ENCODE measurements at places on chromosomes 4 and X. TPM values are rescaled to one million over a fixed set of nuclear protein-coding genes. Genes with fewer than 3 reads are reported as not detected.

Gene SUPT20HL2
- total RNA-seq, result not detected

Gene CISD2
- 34.2 TPM for total RNA-seq

Gene ARX
- total RNA-seq, result 0.55 TPM

Gene GPAT3
- 2.7 TPM for total RNA-seq

Gene GPRASP1
- total RNA-seq, result 33.8 TPM

Gene HELT
- 1.0 TPM for total RNA-seq

Gene AFP
- not detected for total RNA-seq

Gene SLITRK4
- 16.2 TPM for total RNA-seq

Gene UGT2B28
- not detected for total RNA-seq

Gene AKAP17A
- total RNA-seq, result 49.3 TPM

Gene CHIC2
- 46.6 TPM for total RNA-seq

Gene SATL1
- 0.82 TPM for total RNA-seq

Gene OTUD6A
- total RNA-seq, result not detected

Gene PDGFRA
- total RNA-seq, result 158 TPM

Gene S100P
- total RNA-seq, result 0.27 TPM

Gene SYP
- 152 TPM for total RNA-seq

Gene MAGEA11
- 0.77 TPM for total RNA-seq

Gene CXCL11
- not detected for total RNA-seq

Gene MAGEA9
- total RNA-seq, result not detected

Gene SPANXC
- total RNA-seq, result not detected

Gene ERVMER34-1
- total RNA-seq, result 0.60 TPM

Gene TEX13A
- not detected for total RNA-seq

Gene MXRA5
- total RNA-seq, result 94.6 TPM

Gene ATP10D
- total RNA-seq, result 27.5 TPM

Gene LONRF3
- 5.0 TPM for total RNA-seq

Gene CFAP47
- 8.7 TPM for total RNA-seq

Gene TMEM175
- 22.4 TPM for total RNA-seq

Gene CXCR3
- total RNA-seq, result not detected

Gene ZNF157
- 2.6 TPM for total RNA-seq

Gene RBMXL3
- total RNA-seq, result not detected

Gene GABRA4
- 1.4 TPM for total RNA-seq

Gene PDCL2
- total RNA-seq, result not detected

Gene ABLIM2
- total RNA-seq, result 13.5 TPM

Gene P2RY10
- 0.22 TPM for total RNA-seq

Measured in camera-type eye (tissue), 1 donor.